T-helper 1 cell (primary cell): ENCODE measurements at places on chromosomes 1 and 21.
A peak's percentile ranks its signal among the peaks of the same experiment; 100 is the strongest.

GRCh38 chr21:37560385-37560784 is 193.8 kb downstream of the DYRK1A start:
- DNase-seq: no peak

- peak; percentile 77 for DNase-seq
These were observed 202.1 kb upstream of the SGIP1 start for GRCh38 chr1:66331658-66332547.

GRCh38 chr1:110829955-110830553 is 42.9 kb upstream of the CD53 start:
- DNase-seq: peak; percentile 24

DNA sequence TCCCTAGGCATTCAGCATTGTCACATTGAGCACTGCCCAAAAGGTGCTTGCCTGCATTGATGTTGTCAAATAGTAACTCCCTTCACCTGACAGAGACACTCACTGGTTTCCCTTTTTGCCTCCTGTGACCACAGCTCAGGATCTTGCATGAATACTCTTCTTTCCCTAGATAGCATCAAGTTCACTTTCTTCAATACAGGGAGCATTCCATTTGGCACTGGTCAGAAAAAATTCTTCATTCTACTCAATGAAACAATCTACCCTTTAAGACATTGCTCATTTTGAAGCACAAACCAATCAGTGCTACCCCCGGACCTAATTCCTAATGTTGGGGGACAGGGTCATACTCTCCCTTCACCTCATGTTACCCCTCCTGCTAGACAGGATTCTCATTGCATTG is 319.0 kb upstream of the SNX7 start:
- DNase-seq: no peak

GRCh38 chr1:209628618-209629299 is 23.5 kb downstream of the LAMB3 start:
- DNase-seq: no peak

DNA sequence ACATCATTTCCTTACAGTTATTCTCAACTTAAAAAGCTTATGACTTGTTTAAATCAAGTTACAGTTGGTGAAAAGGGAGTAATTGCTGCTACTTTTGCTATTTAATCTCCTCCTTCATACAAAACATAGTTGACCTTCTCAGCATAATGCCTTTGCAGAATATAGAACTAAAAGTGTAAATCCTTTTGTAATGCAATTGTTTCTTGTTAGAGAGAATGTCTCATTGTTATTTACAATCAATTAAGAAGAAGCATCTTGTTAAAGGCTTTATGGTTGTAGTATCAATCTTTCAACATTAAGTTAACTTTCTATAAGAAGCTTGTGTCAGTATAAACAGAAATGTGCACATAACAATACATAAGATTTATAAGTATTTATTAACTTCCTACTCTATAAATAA is 360.7 kb downstream of the BRINP3 start:
- no peak for DNase-seq

DNA sequence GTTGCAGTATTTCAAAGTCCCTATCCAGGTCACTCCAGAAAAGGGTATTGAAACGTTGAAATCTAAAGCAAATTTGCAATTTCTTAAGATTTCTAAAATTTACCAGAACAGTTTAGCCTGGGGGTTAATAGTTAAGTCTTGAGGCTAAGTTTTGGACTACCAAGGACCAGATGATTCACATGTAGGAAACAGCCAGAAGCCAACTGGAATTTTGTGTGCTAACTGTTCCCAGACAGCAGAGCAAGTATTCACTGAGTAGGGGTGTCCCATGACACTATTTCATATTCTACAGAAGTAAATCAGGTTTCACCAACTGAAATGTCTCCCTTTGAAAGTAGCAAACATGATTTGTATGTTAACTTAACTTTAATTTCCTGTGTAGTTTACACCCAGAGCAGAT is 11.5 kb upstream of the C1orf105 start:
- no peak for DNase-seq

- no peak for DNase-seq
These were observed 65.9 kb downstream of the TM2D1 start for GRCh38 chr1:61659061-61659460.

GRCh38 chr21:33301632-33302002 is 23.2 kb upstream of the IFNAR1 start:
- DNase-seq: no peak

GRCh38 chr1:84165601-84166000 is 21.5 kb downstream of the PRKACB start:
- DNase-seq: no peak

DNA sequence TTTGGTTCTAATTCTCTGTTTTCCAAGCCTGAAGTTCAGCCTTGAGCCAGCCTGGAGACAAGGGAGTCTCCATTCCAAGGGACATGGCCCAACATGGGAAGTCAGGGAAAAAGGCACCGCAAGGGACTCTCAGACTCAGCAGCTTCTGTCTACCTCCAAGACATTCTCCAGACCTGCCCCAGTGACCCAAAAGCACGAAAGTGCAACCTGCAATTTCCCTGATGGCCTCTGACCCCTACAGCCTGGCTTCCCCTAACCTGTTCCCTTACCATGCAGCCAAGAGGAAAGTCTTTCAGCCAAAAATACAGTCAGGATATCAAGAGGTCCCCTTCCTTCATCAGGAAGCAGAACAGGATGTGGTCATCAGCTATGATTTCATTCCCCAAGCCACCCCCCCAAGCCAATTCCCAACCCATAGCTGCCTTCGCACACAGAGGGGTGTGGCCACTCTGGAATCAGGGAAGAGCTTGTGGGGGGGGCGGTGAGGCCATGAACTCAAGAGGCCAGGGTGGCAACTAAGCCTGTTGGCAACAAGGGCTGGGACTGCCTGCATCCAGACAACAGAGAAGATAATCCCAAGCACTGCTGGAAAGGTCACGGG is 59.2 kb downstream of the TIAM1 start:
- no peak for DNase-seq

- no peak for DNase-seq
These were observed 51.1 kb upstream of the RBM15 start for GRCh38 chr1:110288111-110288510.

DNA sequence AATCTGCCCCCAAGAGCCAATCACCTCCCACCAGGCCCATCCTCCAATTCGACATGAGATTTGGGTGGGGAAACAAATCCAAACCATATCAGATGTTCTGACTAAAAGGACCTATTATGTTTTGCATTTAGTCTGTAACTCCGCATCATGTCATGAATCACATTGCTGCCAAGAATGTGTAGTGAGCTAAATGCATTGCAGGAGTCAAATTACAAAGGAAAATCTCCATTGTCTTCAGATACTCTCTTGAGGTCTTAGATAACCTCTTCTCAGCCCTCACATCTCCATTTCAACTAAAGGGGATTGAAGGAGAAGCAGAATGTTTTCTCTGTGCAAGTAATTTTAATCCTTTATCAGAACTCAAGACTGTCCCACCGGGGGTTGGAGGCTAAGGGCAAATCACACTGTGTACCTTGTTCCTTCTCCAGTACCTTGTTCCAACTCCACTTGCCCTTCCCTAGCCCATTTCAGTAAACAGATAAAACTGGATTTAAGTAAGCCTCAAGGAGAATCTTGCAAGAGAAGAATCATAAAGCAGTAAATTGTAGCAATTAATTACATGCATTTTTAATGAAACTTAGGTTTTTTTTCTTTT is 34.1 kb downstream of the EXTL2 start:
- no peak for DNase-seq

- DNase-seq: no peak
These were observed at the start of gene ETV3L for GRCh38 chr1:157099633-157100009. Gene ETV3L, minus strand, starts transcription at chr1:157099808. Its CDS starts 285 bp downstream, at chr1:157099523.

DNA sequence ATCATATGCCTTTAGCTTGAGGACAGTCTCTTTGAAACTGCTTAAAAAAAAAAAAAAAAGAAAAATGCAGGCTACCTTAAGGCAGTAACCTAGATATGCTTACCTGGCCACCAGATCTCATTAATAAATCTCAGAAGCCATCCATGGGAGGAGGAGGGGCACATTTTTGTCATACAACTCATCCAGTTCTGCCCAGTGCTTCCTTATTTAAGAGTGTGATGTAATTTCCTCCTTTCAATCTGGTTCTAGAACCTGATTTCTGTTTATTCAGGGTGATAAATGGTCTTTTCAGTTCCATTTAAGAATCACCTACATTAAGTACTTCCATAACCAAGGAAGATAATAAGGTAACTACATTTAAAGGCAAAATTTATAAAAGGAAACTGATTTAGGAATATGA is 6.1 kb downstream of the ERRFI1 start:
- DNase-seq: no peak

DNA sequence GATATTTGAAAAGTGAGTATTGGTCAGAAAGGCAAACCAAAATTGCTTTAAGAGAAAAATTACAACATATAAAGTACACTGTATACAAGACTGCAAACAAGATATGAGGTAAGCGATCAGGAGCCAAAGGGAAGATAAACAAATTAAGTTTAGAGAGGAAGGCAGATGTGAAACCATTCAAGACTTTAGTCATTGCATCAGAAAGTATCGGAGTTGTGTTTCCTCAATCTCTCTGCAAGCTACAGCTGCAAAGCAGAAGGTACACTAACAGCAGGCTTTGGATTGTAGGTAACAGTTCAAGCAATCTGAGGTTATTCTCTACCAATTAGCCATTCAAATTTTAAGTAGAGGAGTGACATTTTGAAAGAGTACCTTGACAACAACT is 21.3 kb upstream of the TLCD4 start:
- no peak for DNase-seq

GRCh38 chr1:59672851-59673572 is 141.7 kb upstream of the HOOK1 start:
- DNase-seq: no peak

GRCh38 chr1:175935566-175936115 is 192.2 kb upstream of the TNR start:
- DNase-seq: no peak

GRCh38 chr1:29033829-29034466 is 89.8 kb downstream of the TMEM200B start:
- DNase-seq: no peak

DNA sequence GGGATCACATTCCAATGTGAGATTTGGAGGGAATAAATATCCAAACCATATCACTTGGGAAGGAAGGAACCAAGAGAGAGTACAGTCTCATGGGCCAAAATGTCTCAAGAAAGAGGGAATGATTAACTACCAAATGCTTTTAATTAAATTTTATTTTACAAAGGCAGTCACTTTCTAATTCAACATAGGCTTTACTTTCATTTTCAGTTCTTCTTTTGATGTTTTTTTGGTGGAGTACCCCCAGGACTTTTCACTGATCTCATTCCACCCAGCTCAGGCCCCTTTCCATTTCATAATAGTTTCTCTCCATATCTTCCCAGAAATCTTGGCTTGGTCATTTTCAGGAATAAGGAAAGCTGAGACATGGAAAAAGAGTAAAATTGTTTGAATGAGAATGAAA is 5.1 kb upstream of the SLAMF7 start:
- no peak for DNase-seq

GRCh38 chr1:63134501-63135173 is 187.7 kb upstream of the FOXD3 start:
- no peak for DNase-seq

- no peak for DNase-seq
These were observed 137.5 kb downstream of the GABPA start for GRCh38 chr21:25872271-25872670.

- DNase-seq: no peak
These were observed 6.2 kb upstream of the ZRANB2 start for GRCh38 chr1:71087060-71087459.

DNA sequence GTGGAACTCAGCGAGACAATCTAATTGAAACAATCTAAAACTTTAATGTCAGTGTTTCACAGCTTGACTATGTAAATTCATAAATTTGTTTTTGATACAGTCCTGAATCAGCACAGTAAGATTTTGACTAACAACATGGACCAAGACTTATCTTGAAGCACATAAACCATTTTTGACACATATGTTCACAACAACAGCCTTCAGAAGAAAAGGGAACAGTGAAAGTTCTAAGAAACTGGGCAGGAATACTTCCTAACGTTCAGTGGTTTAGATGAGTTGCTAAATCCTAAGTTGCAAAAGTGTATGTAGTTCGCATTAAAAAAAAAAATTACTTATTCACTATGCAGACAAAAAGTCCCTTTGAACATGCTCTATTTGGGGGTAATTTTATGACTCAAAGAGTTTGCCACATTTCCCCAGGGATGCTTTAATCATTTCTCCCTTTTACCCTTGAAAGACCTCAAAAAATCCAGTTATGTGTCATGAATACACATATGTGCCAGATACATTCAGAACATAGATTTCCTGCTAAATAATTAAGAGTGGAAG is 120.2 kb downstream of the MRPL39 start:
- no peak for DNase-seq

- DNase-seq: no peak
These were observed 45.5 kb upstream of the KANK4 start for GRCh38 chr1:62364721-62365120.

DNA sequence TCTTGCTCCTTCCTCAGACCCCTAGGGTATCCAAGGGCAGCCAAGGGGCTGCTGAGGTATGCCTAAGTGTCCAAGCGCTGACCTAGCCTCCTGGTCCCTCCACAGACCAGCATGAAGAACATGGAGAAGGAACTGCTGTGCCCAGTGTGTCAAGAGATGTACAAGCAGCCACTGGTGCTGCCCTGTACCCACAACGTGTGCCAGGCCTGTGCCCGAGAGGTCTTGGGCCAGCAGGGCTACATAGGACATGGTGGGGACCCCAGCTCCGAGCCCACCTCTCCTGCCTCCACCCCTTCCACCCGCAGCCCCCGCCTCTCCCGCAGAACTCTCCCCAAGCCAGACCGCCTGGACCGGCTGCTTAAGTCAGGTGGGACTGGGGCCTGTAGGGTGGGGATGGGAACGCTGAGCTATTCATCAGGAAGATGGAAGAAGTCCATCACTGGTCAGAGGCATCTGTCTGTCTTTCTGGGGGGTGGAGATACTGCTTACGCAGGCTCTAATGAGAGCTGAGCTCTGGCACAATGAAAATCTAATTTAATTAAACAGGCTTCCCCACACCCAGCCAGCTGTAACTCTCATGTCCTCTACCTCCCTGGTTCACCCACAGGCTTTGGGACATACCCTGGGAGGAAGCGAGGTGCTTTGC is 1.8 kb downstream of the TRIM46 start:
- no peak for DNase-seq

DNA sequence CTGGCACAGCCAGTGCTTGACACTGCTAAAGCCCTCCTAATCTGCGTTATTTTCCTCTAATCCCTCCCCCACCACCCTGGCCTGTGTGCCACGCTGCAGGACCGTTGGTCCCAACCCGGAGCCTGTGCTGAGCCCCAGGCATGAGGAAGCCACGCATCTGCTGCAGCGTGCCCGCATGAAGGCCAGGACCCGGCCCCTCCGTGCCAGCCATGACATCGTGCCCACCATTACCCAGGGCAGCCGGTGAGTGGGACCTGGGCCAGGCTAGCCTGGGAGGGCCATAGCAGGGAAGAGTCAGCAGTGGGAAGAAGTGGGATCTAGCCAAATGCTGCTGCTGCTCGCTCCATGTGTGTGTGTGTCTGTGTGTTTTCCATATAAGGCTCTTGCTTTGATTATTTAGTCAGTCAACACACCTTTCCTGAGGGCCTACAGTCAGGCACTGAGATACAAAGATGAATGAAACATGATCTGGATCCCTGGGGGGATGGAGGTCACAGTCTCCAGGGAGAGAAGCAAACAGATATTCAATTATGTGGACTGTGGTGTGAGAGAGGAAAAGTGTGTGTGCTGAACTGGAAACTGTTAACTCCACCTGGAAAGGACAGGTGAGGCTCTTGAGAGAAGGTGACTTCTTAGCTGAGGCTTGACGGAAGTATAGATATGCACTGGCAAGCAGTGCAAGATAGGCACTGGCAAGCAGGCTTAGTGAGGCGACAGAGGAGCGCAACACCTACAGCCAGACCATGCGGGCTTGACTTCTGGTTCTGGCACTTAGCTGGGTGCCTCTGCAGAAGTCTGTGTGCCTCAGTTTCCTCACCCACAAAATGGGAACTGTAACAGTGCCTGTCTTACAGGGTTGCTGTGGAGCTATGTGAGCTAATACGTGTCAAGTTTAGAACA is 15.9 kb downstream of the KIAA1614 start:
- no peak for DNase-seq
